Osteoblast (primary cell): ENCODE measurements at places on chromosomes 3 and 15. TPM values are rescaled to one million over a fixed set of nuclear protein-coding genes. Genes with fewer than 3 reads are reported as not detected.
A peak's percentile ranks its signal among the peaks of the same experiment; 100 is the strongest.

The MYL3 gene
- total RNA-seq, result not detected in 2 replicates

DNA sequence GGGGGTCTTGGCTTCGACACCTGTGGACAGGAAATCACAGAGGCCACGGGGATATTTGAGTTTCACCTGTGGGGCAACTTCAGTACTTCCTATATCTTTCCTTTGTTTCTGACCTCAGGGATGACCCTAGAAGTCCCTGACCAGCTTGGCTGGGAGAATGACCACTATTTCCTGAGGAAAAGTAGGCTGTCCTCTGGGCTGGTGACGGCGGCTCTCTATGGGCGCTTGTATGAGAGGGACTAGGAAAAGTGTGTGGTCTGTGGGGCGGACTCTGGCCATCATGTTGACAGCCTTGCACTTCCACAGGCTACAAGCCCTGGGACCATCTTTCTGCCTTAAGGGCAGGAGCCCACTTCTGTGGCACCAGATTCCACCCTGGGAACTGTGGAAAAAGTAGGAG lies 43.7 kb downstream of the BTD start:
- no peak overlapping the region for H3K4me3 ChIP-seq
- no peak for DNase-seq
- H3K4me1 ChIP-seq, result peaks cover 36% of the 10 kb centered on the region

The TMEM40 gene
- not detected in 2 replicates for total RNA-seq

- peak; percentile 48 for DNase-seq
- H3K4me1 ChIP-seq, result peaks cover 8% of the 10 kb centered on the region
- no peaks in the 10 kb centered on the region for H3K27me3 ChIP-seq
- H3K36me3 ChIP-seq, result no peaks in the 10 kb centered on the region
- H3K27ac ChIP-seq, result no peak overlapping the region
Measured at GRCh38 chr15:49060710-49061495, 14.7 kb upstream of the SECISBP2L start.

DNA sequence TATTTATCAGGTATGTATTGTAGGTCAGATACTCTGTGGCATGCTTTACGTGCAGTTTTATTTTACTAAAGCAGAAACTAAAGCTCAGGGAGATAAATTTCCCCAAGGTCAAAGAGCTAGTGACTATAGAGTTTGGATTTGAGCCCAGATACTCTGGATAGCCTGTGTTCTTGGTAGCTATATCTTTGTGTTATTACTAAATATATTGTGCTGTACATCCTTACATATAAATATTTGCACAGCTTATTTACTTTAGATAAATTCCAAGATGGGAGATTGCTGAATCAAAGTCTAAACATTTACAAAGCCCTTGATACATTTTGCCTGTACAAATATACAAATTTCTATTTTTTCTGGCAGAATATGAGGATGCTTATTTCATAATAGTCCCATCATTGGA lies 660.9 kb upstream of the NAALADL2 start:
- no peaks in the 10 kb centered on the region for H3K36me3 ChIP-seq
- H3K27me3 ChIP-seq, result no peaks in the 10 kb centered on the region
- DNase-seq, result no peak
- peaks cover 14% of the 10 kb centered on the region for H3K4me1 ChIP-seq
- H3K27ac ChIP-seq, result no peak overlapping the region

DNA sequence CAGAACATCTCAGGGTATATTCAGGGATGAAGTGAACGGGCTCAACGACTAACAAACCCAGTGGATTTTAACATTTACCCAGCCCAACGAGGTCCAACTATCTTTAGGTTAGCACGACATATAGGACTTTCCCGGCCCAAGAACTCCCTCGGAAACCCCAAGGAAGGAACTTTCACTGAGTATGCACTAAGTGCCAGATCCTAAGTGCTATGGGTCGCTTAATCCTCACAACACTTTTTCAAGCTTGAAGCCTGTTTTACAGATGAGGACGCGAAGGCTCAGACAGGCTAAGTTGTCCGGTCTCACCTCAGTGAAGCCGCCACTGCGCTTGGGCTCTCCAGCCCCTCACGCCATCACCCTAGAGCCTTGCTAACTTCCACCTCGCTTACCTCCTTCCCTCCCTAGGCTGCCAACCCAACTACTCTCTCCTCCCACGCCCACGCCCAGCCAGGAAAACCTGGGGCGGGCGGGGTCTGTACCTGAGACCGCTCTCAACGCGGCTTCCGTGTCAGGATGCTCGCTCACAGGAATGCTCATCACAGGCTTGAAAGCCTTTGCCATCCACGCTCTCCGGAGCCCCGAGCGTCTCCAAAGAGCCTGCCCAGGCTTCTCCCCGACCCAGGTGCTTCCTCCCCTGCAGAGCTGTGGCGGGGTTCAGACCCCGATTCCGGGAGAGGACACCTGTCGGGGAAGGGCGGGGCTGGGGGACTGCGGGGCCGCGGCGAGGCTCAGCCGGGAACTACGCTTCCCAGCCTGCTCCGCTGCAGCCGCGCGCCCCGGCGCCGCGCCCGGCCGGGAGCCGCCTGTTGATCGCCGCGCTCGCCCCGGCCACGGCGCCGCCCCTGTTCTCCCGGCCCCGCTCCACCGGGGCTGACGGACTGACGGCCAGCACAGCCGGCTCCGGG lies at the start of gene TMOD2:
Gene TMOD2 (plus strand): TSS at position 806 of the 905 bp plus-strand sequence. CDS start 14,845 bp downstream, outside the sequence.
- peaks cover 6% of the 10 kb centered on the region for H3K4me1 ChIP-seq
- DNase-seq, result peak; percentile 82
- no peak within 1 kb of the TSS for H3K27ac ChIP-seq
- H3K27me3 ChIP-seq, result peaks cover 40% of the 10 kb centered on the region
- H3K36me3 ChIP-seq, result no peaks in the 10 kb centered on the region
